Occipital lobe (tissue), 3 donors: ENCODE measurements at places on chromosomes 6 and 20. TPM values are rescaled to one million over a fixed set of nuclear protein-coding genes. Genes with fewer than 3 reads are reported as not detected.

Gene CYP39A1
- total RNA-seq = 2.3 TPM

Gene C6orf163
- total RNA-seq = 8.3 TPM

Gene PLA2G7
- total RNA-seq = 4.1 TPM

Gene CLPSL2
- not detected for total RNA-seq

Gene FILIP1
- total RNA-seq = 4.5 TPM

Gene CDH4
- 22.3 TPM for total RNA-seq
